ENCODE measurements at places on chromosomes 6 and 20.

DNA sequence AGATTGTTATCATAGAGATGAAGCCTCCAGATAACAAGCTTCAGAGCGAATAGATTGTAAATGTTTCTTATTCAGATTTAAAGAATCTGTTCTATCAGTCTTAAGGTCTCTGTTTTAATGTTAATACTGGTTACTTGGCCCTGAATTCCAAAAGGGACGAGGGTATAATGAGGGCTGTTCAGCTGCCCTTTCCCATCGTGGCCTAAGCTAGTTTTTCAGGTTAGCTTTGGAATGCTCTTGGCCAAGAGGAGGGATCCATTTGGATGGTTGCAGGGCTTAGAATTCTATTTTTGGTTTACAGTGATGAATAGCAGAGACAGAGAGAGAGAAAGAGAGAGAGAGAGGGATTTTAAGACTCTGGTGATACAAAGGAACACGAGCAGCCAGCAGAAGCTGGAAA, 62.8 kb upstream of the UFL1 start:
- DNase-seq, result no peak

DNA sequence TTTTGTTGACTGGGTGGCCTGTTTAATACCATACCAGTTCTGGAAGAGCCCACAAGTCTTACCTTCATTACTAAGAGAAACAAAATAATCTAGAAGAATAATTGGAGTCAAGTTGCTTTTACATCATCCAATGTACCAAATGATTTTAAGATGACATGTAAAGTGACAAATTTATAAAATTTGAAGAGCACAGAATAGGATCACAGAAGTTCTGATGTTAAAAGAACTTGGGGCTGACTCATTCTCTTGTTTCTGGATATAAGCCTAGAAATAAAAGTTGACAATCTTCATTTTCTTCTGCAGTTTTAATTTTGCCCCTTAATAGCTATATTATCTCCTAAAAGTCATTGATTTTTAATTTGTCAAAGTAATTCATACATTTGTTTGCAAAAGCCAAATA, 317.5 kb upstream of the MARCKS start:
- no peak for DNase-seq

DNA sequence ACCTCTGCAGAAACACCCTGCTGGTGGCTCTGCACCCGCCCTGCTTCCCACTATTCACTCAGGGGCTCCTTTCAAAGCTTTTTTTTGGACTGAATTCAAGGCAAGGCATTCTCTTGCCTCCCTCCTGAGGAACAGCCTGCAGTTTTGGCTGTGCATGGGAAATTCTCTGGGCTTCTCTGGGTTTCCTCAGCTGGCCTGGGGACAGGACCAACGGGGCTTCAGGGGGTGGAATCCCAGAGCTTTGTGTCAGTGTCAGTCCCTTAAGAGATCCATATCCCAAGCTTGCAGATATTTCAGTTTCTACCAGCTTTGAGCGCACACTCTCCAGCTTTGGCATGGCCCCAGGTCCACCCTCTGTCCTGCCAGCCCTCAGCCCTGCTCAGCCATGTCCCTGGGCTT, 2.0 kb downstream of the SCRT2 start:
- no peak for DNase-seq

DNA sequence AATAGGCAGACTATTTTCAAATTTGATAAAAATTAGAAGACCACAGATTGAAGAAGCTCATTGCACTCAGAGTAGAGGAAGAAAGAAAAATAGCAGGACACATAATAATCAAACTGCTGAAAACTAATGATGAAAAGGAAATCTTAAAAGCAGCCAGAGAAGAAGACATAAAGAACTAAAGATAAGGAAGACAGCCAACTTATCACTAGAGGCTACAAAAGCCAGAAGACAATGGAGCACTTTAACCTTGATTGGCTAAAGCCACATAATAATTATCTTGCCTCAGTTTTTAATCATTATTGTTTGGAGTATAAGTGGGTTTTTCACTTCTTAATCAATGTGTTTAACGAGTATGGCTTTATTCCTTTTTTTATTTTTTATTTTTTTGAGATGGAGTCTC, 397.6 kb downstream of the RNF144B start:
- no peak for DNase-seq

- DNase-seq, result no peak
These were observed 116.6 kb upstream of the INSM1 start for GRCh38 chr20:20251317-20251716.

DNA sequence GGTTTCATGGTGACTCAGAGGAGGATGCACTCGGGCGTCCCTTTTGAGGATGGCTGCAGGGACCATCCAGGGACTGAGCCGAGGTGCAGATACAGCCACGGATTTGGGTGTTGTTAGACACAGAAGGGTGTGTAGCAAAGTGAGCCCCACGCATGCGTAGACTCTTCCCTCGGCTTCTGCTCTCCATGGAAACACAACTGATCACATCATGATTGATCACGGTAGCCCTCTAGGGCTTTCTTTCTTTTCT, 606 bp upstream of the ULBP1 start:
- no peak for DNase-seq

DNA sequence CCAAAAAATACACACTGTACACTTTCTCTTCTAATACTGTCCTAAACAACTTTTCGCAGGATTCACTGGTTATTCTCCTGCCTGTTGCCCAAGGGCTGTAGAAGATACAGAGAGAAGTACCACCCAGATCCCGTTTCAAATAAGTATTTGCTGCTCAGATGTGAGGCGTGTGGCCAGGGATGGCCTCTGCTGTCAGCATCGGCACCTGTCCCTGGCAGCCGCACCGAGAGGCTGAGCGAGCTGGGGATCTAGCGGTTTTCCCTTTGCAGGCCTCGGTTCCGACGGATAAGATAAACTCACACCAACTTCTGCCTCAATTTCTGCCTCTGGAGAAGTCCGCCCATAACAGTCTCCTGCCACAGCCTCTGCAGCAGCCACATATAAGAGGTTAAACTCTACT, 685.2 kb upstream of the AGPAT4 start:
- DNase-seq, result no peak

- no peak for DNase-seq
These were observed 6.2 kb downstream of the TMEM200A start for GRCh38 chr6:130371921-130372420.

GRCh38 chr20:24465159-24465558, 4.3 kb upstream of the SYNDIG1 start:
- DNase-seq, result no peak

DNA sequence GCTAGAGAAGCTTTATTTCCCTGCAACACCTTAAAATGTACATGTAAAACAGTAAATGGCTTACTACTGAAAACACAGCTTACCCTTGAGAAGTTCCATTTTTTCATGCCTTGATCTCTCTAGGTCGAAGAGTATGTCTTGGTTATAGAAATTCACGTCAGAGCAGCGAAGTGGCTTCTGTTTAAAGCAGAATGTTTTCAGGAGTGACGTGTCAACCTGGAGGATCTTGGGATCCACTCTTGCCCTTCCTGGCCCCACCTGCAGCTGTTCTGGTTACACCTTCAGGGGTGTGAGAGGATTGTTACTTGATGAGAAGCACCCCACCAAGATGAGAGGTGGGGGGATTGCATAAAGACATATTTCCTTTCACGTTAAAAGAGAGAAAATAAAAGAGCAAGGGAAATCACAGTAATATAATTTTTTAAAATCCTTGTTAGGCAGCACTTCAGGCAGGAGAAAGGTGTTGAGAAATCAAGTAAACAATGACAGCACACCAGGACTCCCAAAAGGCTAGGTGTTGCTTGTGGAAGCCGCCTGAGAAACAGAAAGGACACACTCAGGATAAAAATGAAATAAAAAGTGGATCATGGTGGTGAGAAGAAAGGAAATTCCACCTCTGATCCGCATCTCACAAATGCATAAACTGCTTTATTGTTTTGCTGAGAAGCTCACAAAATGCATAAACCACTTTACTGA, 149.7 kb downstream of the UNC5CL start:
- DNase-seq, result no peak

- no peak for DNase-seq
These were observed 18.8 kb downstream of the HIVEP2 start for GRCh38 chr6:142926177-142926493.

- no peak for DNase-seq
These were observed 11.2 kb upstream of the SRXN1 start for GRCh38 chr20:664151-664550.

DNA sequence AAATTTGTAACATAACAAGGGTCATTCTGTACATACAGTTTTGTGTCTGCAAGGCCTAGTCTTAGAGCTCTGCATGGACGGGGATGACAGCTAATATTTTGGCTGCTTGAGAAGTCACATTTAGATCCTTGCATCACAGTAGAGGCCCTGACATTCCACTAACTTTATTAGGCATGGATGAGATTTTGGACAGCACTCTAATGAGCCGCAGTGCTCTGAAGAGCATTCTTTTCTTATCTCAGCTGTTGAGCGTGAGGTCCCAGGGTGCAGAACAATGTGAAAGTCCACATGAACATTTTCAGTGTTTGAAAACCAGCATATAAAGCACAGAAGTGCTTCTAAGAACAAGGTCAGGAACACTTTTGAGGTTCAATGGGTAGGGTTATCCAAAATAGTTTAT, 58.9 kb downstream of the IPCEF1 start:
- DNase-seq, result no peak

DNA sequence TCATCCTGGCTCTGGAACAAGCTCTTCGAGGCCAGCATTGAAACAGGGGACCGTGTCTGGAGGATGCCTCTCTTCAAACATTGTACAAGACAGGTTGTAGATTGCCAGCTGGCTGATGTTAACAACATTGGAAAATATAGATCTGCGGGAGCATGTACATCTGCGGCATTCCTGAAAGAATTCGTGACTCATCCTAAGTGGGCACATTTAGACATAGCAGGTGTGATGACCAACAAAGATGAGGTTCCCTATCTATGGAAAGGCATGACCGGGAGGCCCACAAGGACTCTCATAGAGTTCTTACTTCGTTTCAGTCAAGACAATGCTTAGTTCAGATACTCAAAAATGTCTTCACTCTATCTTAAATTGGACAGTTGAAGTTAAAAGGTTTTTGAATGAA, 3.6 kb upstream of the CDKN1A start:
- no peak for DNase-seq

- no peak for DNase-seq
These were observed 47.3 kb upstream of the SASH1 start for GRCh38 chr6:148295261-148295887.

DNA sequence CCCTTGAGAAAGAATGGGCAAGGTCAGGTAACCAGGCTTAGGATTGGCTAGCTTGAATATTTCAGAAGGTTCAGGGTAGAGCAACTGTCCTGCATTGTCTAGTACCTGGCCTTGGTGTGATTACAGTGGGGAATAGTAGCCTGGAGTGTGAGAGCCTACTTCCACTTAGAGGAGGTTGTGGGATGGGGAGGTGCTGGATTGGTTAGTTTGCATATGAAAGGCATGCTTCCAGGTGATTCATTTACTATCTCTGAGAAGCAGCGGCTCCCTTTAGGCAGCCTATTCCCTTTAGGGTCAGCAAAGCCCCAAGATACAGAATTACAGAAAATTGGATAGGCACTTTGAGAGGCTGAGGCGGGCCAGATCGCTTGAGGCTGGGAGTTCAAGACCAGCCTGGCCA, 25.0 kb upstream of the SCGN start:
- no peak for DNase-seq

DNA sequence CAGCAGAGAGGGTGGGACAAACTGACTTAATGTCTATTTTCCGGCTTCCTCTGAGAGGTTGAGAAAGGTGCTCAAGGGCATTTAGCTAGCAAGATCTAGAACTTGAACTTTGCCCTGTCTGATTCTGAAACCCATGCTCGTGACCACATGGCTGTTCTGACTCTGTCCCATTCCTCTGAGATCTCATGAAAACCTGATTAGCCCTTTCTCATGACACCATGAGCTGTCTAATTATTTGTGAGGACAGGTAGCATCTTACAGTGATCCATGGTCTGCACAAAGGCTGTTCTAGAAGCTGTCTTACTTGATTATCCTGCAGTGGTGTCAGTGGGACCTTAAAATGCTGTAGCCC, 89.6 kb upstream of the TOX2 start:
- no peak for DNase-seq

DNA sequence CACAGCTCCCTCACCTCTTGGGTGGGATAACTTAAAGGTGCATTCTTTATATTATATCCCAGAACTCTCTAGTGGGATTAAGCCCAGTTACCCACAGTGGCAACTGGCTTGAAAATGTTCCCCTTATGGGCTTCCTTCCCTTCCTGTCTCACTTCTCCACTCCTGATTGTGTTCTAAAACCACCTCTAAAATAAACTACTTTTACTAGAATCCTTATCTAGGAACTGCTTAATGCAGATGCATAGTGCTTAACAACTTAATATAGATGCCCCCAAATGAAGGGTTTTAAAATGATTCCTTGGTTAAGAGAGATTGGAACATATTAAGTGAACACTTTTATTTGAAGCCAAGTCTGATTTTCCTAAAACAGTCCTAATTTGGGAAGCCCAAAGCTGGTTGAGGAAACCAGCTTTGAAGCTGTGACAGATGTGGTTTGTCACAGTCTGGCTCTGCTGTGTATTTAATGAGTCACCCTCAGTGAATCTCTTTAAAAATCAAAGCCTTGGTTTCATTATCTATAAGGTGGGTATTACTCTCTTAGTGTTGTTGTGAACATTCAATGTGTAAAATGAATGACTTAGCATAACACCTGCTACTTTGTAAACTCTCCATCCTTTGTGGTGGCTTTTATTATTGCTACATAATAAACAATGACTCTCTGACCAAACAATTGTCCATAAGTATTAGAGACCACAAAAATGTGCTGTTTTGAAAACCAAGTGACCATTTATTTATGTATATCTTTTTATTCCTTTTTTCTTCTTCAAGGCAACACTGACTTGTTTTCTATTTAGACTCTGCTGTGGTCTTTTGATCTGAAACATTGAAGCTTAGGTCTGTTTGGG, 24.4 kb downstream of the PLCB1 start:
- no peak for DNase-seq

DNA sequence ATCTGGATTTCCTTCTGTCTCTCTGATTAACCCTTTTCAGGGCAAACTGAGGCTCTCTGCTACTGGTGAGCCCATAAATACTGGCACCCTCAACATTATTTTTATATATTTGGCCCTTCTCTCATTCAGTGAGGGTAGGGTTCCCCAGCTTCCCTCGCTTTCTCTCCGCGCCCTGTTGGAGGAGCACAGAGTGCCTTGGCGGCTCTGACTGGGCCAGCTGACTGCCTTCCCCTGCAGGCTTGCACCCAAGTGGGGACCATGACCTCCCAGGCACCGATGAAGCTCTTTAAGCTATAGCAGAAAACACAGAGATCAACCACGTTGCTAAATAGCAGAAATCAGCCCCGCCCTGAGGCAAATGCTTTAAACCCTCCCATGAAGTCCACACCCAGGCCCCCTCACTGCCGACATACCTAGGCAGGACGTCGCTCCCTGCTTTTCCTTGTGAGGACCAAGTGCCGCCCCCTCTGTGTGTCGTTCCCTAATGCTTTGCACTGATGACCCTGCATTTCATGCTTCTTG, 105.0 kb downstream of the HUS1B start:
- DNase-seq, result no peak
